RCC 7860 (cell line): ENCODE measurements at places on chromosomes 3 and 15.

GRCh38 chr3:143220741-143221140 is 101.2 kb downstream of the CHST2 start:
- DNase-seq, result no peak

DNA sequence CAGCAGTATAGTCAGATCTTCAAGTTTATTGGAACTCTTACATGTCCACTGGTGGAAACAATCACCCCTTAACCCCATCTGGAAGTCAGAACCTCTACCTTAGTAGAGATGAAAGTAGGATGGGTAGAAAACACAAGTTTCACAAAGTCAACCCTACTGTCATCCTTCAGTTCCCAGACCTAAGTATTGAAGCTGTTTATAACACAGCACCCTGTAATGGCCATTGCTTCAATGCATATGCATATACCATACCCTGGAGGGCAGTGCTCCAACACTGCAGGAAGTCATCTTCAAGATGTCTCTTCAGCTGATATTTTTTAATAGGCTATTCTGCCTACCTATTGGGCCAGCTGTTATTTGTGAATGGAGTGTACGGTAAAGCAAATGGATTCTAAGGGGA is 241.3 kb downstream of the UBE2E2 start:
- no peak for DNase-seq

DNA sequence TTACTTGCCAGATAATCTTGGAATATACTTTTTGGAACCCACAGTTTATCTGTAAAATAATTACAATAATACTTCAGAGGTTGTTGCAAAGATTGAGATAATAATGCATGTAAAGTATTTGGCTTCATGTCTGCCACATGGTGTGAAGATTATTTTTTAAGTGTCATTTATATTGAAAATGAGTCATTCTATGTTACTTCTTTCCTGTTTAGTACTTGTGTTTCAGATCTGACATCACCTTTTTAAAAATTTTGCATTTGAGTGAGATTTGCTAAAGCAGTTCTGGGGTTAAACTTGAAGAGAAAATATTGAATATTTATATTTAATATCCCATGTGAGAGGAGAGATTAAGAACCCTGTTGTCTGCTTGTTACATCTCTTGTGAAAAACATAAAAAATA is 31.2 kb downstream of the IQGAP1 start:
- DNase-seq, result no peak

DNA sequence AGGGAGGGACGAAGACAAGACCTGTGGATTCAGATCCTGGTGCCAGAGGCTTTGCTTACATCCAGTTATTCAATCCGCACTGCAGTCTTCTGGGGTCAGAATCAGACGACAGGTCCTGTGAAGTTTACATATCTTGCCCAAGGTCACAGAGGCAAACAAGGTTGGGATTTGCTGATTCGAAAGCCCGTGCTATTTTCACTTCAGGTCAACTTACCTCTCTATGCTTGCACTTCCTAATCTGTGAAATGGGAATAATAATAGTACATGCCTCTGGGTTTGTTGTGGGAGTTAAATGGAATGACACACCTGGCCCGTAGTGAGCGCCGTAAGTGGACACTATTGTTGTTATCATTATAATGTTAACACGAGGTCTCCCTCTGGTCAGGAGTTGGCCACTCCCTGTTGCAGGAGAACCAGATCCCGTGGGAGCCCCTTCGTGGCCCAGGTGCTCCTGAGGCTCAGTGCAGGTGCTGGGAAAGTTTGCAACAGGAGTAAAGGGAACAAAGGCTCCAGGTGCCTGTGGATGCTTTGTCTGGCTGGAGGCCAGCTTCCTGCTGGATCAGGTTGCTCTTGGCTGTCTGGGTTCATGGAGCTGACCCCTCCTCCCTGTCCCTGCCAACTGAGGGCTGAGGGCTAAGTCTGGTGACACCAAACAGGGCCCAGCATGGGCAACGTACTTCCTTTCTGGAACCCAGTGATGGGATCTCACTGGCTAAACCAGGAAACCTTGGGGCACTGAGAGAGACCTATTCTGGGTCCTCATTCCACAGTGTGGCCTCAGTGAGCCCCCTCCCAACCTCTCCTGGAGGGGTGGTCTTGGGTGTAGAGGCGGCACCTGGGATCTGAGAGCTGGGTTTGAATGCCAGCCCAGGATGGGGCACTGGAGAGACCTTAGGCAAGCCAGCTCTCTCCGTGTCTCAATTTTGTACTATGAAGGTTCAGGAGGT is 40.1 kb upstream of the SEMA4B start:
- no peak for DNase-seq

GRCh38 chr3:184382326-184383032 is 2.6 kb downstream of the CHRD start:
- no peak for DNase-seq

GRCh38 chr15:74795966-74796625 is 14.2 kb downstream of the CSK start:
- no peak for DNase-seq

DNA sequence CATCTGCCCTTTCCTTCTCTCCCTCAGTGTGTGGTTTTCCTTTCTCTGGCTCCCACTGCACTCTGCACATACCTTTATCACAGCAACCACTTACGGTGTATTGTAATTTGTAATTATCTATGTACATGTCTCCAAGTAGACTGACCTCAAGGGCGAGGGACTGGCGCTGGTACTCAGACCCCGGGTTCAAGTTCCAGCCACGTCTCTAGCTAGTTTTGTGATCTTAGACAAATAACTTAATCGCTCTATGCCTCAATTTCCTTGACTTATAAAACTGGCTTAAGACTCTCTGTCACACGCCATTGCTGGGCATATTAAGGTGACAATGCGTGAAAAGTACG is 607 bp upstream of the SENP2 start:
- no peak for DNase-seq
